ENCODE measurements at places on chromosomes 6 and 20.

GRCh38 chr6:78593898-78594667 lies 273.3 kb upstream of the IRAK1BP1 start:
- DNase-seq, result no peak

DNA sequence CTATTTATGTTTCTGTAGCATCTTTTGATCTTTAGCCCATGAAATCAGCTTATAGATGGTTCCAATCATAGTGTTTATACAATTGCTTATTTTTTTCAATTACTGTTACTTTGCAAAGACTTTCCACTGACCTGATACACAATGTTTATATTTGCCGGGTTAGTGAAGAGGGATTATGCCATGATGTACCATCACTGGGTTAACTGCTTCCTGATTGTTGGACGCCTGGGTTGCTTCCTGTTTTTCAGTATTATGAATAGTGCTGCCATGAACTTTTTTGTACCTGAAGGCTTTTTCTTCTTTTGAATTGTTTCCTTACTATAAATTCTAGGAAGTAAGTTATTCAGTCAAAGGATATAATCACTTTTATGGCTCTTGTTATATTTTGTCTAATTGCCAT lies 6.9 kb downstream of the MANBAL start:
- DNase-seq, result no peak

- no peak for DNase-seq
Measured at GRCh38 chr6:37792457-37793033, 27.0 kb upstream of the ZFAND3 start.

- no peak for DNase-seq
Measured at GRCh38 chr20:18430172-18430826, 36.5 kb downstream of the DZANK1 start.

- DNase-seq, result peak; percentile 17
Measured at GRCh38 chr20:9912858-9913434, 74.1 kb upstream of the PAK5 start.

DNA sequence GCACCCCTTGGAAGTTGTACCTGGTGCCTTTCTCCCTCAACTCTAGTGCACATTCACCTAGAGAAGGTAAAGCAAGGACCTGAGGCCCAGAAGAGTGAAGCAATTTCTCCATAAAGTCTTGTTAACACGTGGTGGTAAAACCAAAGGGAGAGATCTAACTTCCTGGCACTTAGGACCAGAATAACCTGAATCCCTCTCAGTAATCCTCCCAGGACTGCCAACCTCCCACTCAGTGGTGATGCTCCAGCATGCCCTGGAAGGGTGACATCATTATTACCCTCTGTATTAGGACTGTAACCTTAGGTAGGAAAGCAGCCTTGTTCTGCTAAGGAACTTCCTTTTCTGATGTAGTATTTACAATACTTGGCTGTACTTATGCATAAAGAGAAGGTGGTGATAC lies 330.6 kb upstream of the MARCKS start:
- no peak for DNase-seq

DNA sequence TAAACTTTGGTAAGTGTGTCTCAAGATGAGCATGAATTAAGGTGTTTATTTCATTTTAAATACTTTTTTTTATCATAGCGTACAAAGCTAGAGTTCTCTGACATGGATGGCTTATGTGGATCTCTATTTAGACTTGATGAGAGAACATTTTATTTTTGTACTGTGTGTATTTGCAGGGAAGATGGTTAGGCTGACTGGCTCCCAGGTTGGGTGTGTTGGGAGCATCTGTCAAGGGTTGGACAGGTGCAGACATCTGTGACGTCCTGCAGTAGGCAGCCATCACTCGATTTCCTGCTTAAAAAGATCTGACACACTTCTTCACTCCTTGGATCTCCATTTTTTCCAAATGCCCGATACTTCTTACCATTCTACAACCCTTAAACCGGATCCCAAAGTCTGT lies 221.9 kb upstream of the QKI start:
- DNase-seq, result no peak

DNA sequence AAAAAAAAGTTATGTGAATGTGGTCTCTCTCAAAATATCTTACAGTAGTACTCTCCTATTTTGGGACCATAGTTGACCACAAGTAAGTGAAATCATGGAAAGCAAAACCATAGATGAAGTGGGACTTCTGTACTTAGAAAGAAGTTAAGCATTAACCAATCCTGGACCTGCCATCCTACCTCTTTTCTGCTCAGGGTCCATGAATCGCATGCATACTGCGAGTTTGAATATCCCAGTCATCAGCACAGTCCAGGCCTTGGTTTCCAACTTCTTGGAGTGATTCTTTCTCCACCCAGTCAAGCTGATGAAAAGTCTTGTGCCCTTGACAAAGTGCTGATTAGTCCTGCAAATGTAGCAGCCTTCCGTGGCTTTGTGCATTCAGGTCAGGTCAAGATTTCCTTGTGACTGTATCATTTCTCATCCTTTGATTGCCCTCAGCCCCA lies 46.0 kb downstream of the RNF217 start:
- DNase-seq, result no peak

- DNase-seq, result no peak
Measured at GRCh38 chr6:52209770-52210169, 23.6 kb downstream of the IL17A start.

DNA sequence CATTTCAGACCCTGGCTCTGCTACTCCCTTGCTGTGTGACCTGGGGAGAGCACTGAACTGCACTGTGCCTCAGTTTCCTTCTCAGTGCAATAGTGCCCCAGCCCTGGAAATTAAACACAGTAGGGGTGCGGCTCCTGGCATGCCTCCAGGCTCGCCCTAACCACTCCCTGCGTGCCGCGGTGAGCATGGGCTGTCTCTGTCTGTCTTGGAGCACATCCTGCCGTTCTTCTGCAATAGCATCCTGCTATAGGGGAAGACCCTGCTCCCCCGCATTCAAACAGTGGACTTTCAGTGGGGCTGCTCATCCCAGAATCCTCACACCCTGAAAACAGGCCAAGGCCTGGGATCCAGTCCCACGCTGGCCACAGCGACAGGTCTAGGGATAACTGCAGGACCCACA lies 129.5 kb downstream of the FOXC1 start:
- no peak for DNase-seq

DNA sequence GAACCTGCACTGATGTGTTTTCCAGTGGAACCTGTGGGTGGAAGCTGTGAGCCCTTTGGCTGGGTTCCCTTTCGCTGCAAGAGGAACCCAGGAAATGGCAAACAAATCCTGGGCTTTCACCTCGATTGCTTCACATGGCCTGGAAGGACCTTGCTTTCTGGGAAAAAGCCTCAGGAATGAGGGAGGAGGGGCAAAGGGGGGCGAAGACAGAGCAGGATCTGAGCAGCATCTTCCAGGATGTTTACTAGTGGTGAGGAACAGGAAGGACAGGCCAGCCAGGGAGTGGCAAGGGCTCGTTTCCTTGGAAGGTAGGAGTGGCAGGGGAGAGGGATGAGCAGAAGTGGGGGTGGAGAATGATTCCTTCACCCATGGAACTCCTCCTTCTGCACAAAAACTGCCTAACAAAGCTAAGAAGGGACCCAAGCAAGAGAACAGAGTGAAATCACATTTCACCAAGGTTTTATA lies 5.9 kb downstream of the SLC2A10 start:
- DNase-seq, result peak; percentile 26

DNA sequence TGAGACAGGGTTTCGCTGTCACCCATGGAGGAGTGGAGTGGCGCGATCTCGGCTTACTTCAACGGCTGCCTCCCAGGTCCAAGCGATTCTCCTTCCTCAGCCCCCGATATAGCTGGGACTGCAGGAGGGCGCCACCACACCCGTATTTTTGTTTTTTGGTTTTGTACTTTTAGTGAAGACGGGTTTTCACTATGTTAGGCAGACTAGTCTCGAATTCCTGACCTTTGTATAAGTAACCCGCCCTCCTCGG lies 115.4 kb upstream of the BTN3A2 start:
- no peak for DNase-seq

GRCh38 chr6:124203101-124203811 lies 399.6 kb downstream of the NKAIN2 start:
- DNase-seq, result no peak

DNA sequence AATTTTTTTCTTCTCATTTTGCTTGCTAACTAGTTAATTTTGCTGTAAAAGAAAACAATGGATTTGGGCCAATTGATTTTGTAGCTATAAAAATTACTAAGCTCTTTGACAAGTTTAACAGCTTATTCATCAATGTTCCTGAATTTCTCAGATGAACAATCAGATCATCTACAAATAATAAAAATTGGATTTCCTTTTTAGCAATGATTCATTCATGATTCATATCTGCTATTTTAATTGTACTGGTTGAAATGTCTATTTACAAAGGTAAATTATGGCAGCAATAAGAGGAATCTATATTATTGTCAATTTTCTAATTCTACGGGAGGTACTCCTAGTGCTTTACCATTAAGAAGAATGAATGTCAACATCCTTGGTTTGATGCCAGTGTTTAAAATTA lies 178.8 kb upstream of the BTBD3 start:
- no peak for DNase-seq

DNA sequence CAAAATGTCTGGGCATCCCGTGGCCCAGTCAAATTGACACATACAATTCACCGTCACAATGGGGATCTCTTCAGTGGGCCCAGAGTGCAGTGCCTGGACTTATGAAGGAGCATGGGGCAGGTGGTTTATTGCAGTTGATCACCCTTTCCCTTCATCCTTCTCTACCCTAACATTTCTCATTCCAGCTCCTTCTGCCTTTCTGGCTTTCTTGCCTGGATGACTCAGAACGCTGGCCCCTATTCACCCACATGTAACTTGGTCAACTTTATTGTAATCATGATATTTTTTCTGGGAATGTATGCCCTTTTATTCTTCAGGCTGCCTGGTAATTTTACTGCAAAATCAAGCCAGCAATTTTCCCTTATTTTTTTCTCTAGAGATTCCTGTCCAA lies 179.9 kb upstream of the DTNBP1 start:
- DNase-seq, result peak; percentile 3

DNA sequence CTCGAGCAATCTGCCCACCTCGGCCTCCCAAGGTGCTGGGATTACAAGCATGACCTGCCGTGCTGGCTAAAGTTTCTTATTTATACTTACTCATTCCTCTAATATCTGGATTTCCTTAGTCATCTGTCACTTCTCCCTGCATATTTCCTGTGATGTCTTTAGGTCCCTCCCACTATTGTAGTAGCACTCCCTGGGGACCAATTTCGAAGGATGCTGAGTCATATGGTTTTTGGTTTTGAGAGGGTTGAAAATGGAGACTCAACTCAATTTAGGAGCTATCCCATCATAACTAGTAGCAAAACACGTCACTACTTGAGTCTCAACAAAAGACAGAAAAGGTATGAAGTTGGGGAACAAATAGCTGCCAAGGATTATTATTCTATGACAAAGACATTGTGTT lies 20.2 kb downstream of the MCUR1 start:
- DNase-seq, result peak; percentile 41

GRCh38 chr6:52726741-52727535 lies 36.3 kb downstream of the GSTA2 start:
- no peak for DNase-seq

- peak; percentile 36 for DNase-seq
Measured at GRCh38 chr6:22350109-22350508, 53.3 kb upstream of the PRL start.

DNA sequence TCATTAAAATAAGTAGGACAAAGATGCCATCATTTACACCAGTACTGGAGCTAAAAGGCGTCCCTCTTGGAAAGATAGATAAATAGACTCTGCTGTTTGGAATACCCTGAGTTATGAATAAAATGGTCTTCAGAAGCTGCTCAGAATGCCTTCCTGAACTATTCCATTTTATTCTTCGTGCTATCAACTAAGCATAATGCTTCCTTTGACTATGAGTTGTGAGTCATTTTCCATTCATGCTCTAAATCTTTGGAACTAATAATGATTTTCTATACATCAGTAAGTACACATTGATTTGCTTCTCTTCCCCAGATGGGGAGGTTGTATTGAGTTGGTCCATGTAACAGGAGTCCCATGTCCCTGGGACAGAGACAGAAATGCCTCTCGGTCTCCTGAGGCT lies 98.3 kb upstream of the PDE7B start:
- no peak for DNase-seq

DNA sequence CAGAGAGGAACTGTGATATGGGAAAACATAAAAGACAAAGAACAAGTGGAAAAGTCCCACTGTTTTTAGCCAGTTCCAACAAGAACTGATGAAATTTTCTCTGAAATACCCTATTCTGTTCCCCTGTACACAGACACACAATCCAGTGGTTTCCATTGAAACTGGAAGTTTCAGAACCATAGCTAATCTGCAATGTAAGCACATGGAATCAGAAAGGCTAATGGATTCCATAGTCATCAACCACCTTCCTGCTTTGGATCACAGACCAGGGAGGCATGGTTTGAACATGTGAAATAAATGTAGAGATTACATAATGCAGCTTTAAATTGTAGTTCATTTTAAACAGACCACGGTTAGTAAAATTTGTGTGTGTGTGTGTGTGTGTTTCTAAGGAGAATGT lies 242.1 kb downstream of the GJA1 start:
- no peak for DNase-seq

DNA sequence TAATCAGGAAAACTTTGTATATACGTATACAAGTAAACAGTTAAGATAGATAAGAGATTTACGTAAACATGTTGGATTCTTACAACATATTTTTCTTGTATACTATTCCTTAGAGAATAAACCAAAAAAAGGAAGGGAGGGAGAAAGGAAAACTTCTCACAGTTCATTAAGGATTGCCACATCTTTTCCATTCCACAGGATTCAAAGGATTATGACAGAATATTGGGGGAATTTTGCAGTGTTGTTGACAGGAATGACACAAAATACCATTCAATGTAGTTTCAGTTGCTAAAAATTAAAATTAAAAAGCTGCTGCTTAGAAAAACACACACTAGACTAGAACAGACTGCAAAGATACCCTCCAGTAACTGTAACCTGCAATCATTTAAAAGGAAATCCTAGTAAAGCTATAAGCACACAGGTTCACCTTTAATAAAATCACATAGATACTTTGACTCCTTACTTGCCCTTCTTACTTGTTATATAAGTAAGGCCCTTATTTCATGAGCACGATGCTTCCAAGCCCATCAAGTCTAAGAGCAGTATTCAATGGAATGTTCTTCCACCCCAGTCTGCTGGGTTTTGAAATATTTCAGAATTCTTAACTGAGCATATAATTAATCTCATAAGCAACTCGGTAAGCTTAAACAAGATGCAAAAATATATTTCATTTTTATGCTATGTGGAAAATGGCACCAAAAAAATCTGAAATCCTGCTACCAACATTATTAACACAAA lies 107.8 kb downstream of the SMLR1 start:
- no peak for DNase-seq

GRCh38 chr6:143335865-143336264 lies 114.6 kb downstream of the ADAT2 start:
- DNase-seq, result no peak

DNA sequence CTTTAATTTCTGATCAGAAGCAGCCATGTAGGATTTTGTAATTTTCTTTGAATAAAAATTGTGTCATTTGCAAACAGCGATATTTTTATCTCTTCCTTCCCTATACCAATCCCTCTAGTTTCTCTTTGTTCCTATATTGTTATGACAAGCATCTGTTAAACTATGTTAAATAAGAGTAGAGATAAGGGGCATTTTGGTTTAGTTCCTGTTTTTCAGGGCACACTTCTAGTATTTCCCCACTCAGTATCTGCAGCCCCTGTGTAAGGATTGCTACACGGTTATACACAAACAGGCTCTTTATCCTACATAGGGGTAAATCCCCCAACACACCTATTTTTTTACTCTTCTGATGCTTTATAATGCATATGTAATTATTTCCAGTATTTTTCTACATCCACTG lies 42.1 kb downstream of the TRERF1 start:
- DNase-seq, result no peak
